ENCODE measurements at places on chromosomes 13 and 19. TPM values are rescaled to one million over a fixed set of nuclear protein-coding genes. Genes with fewer than 3 reads are reported as not detected.

The CRLF1 gene
- total RNA-seq, result 7.8 TPM

DNA sequence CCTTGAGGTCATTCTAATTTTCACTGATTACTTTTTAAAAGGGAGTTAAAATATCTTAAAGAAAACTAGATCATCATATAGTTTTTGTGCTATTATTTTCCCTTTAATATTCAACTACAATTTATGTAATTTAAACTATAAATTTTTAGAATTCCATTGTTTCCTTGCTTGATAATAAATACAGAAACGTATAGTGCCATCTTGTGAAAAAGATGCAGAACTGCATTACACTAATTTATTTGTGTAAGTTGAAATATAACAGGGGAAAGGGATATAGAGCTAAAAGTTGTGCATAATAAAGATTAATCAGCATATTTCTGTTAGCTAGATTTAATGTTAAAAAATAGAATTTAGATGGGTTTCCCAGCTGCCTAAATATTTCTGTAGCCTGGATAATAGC lies 61.5 kb upstream of the TDRD3 start:
- no peak for DNase-seq

DNA sequence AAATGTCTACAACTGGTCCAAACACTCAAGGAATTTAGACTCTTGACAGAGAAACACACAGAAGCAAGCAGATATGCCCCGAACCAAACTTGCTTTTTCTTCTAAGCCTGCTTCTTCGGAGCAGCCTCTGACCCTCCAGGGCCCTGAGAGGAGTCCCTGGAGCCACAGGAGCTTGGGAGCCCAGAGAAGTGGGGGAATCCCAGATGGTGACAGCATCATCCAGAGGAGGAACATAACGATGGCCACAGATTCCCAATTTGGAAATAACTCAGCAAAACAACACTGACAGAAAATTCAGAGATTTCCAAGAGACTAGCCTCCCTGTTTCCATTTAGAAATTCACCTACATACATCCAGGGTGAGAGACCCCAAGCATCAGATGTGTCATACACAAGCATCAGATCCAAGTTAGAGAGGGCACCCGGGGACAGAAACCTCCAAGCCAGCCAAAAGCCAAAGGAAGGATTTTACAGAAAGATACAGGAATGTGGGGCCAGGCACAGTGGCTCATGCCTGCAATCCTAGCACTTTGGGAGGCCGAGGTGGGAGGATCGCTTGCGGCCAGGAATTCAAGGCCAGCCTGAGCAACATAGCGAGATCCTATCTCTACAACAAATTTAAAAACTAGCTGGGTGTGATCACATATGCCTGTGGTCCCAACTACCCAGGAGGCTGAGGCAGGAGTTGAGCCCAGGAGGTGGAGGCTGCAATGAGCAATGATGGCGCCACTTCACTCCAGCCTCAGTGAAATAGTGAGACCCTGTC lies 2.0 kb upstream of the PVR start:
- DNase-seq, result no peak

The SUGP1 gene
- total RNA-seq, result 51.8 TPM

DNA sequence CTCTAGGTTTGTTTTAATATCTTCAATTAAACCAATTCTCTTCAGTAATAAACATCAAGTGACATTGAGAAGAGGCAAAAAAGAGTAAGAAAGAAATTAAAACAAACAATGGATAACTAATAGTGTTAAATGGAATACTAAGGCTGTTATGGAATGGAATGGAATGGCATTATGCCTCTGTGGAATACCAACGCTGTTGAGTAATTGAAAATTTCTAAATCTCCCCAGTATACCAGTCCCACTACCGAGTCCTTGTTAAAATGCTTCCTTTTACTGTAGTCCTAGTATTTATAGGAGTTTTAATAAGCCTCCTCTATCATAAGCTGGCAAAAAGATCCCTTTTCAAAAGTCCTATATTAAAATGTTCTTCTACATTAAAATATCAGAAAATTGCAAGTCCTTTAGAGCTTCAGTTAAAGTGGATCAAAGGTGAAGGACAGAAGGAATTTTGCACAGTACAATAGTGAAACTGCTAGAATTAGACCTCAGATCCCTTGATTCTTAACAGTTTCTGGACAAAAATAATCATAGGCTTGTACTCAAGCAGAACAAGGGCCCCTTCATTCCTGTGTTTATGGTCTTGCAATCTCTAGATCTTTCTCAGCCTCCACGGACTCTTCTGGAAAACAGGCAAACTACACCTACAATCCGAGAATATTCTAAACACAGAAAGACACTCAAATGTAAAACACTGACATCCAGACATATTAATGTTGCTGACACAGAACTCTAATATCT lies 128.2 kb downstream of the PCDH9 start:
- no peak for DNase-seq

DNA sequence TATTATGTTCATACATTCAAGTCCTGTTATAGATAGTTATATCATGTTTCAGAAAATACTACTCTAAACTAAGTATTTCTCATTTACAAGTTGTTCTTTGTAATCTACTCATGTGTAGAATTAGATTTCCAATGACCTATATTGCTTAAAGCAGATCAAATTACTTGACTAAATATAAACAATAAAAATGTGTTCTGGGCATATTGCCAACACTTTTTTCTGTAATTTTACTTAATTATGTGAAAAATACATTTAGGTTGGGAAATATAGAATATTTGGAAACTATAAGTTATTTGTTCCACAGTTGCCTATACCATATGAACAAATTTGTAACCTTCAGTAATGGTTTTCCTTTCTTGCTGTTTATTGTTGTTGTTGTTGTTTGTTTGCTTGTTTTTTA lies 275.2 kb upstream of the PCDH9 start:
- DNase-seq, result no peak

GRCh38 chr13:75458696-75459422 lies 23.1 kb downstream of the TBC1D4 start:
- DNase-seq, result peak; percentile 65

GRCh38 chr13:98839856-98840769 lies 87.6 kb upstream of the SLC15A1 start:
- peak; percentile 67 for DNase-seq

Data from ureter (tissue), 1 donor.